ENCODE measurements at places on chromosomes 5 and 9. TPM values are rescaled to one million over a fixed set of nuclear protein-coding genes. Genes with fewer than 3 reads are reported as not detected.

GRCh38 chr5:126364206-126364902 lies 58.9 kb upstream of the GRAMD2B start:
- no peak for DNase-seq

DNA sequence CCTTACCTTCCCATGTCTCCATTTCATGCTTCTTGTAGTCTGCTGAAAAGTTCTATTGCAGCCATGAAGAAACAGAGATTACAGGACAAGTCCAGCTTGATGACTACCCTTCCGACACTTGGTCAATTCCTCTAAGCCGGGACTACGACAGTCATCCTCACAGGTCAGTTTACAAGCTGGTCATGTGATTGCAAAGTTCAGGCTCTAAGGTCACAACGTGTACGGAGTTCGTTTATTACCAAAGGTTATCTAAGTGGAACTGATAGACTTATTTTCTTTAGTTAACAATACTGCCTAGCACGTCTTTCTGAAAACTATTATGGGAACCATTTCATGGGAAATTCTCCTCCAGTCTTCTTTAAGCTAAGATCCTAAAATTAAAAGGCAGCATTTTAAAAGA lies 88.5 kb upstream of the NR5A1 start:
- no peak for DNase-seq

DNA sequence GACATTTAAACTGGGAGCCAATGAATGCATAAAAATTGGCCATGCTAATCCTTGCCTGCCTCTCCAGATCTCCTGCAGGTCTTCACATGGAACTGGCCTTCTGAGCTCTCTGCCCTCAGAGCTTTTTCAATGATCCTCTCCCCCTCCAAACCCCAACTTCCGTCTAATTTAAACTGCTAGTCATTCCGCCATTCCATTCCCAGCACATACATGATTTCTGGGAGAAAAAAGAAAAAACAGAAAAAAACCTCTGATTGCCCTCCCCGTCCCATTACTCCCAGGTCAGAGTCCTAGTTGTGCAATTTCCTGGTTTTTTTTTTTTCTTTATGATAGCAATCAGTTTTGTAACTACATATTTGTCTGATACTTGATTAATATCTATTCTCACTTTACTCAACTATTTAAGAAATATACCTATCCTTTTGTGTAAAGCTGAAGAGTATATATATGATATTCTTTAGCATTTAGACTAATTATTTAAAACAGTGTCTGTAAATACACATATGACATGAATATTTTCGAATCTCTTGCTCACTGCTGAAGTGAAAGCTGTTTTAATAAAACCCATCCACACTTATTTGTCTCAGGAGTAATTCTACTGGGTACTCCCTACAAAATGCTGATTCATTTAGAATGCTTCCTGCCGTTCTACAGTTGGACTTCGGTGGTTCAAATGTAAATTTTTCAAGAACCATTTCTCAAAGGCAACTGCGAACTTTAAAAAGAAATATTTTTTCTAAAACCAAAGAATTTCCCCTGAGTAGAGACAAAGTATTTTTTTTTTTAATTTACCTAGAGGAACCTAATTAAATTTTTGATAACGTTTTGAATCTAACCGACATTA lies 1.6 kb downstream of the HINT1 start:
- no peak for DNase-seq

DNA sequence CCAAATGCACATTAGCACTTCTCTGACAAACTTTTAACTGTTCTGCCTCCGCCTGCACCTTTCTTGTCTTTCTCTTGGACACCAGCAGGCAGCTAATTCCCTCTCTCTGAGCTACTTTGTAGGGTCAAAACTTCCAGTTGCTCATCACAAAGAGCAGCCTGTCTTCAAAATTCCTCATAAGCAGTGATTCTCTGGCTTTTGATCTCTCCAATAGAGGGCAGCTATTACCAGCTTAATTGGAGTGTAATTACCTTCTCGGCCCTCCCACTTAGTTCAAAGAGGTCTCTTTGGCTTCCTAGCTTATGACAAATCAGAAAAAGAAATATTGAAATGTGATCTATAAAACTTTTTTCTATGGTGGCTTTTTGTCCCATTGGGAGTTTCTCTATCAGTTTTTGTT lies 43.6 kb upstream of the RAD23B start:
- DNase-seq = no peak

GRCh38 chr9:36898431-36899020 lies 135.5 kb downstream of the PAX5 start:
- no peak for DNase-seq

DNA sequence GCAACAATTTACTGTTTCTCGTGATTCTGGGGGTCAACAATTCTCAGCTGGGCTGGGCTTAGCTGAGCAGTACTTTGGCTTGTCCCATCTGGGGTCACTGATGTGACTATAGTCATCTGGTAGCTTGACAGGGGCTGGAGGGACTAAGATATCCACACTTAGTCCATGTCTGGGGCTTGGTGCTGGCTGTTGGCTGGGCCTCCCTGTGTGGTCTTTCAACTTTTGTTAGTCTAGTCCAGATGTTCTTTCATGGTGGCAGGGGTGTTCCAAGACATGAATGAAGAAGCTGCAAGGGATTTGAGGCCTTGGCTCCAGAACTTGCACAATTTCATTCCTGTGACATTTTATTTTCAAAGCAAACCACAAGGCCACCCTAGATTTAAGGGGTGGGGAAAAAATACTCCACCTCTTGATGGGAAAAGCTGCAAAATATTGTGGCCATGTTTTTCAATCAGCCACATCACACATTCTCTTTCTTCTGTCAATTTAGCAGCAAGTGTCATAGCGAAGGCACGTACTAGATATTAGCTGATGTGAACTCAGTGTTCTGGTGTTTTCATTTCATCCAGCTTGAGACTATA lies 59.2 kb downstream of the TSSK1B start:
- DNase-seq = no peak

Gene FRMPD1
- 0.36 TPM for total RNA-seq

Gene GFRA3
- 1.9 TPM for total RNA-seq

Gene TEX48
- not detected for total RNA-seq

Gene NPR3
- 23.9 TPM for total RNA-seq

Gene DAB2
- 15.6 TPM for total RNA-seq

Data from prostate gland (tissue), 2 donors.